Ovary (tissue), 10 donors: ENCODE measurements at places on chromosomes 2 and 18. TPM values are rescaled to one million over a fixed set of nuclear protein-coding genes. Genes with fewer than 3 reads are reported as not detected.

RNU2-63P gene
- total RNA-seq = not detected

NETO1 gene
- total RNA-seq = 2.0 TPM

SPTBN1 gene
- total RNA-seq = 255 TPM

FZD7 gene
- total RNA-seq = 30.5 TPM

NOP58 gene
- total RNA-seq = 55.5 TPM

TMEM198 gene
- total RNA-seq = 5.8 TPM

CCDC74B gene
- total RNA-seq = 6.8 TPM

- no peak for DNase-seq
These were observed 199.4 kb upstream of the REV1 start for GRCh38 chr2:99689145-99689742.

- DNase-seq = no peak
These were observed 83.4 kb upstream of the B3GNT7 start for GRCh38 chr2:231312066-231312465.

- DNase-seq = no peak
These were observed 634 bp downstream of the MTIF2 start for GRCh38 chr2:55268288-55268906.

DNA sequence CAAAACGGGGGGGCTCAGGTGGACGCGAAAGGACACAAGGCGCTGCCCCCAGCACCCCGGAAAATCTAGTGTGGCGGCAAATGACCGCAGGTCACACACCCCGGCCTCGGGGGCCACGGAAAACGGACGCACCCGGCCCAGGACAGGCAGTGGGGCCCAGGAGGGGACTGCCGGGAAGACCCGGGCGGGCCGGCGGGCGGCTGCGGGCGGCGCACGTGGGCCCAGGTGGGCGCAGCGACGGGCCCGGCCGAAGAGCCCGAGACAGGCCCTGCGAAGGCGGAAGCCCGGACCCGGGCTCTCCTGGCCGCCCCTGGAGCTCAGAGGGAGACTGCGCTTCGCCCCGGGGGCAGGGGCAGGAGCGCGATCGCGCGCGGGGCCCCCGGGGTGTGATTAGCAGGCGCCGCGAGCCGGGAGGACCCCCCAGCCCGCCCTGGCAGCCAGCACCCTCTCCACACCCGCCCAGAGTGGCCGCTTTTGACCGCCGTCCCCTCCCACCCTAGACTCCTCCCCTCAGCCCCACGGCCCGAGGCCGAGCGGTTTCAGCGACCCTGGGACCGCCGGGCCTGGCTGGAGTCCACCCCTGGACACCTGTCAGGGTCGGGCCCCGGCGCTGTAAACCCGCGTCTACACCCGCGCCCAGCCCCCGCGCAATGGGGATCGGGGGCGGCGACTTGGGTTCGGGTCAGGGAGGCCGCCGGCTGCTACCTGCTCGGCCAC lies 773 bp downstream of the MBP start:
- DNase-seq = peak; percentile 79

DNA sequence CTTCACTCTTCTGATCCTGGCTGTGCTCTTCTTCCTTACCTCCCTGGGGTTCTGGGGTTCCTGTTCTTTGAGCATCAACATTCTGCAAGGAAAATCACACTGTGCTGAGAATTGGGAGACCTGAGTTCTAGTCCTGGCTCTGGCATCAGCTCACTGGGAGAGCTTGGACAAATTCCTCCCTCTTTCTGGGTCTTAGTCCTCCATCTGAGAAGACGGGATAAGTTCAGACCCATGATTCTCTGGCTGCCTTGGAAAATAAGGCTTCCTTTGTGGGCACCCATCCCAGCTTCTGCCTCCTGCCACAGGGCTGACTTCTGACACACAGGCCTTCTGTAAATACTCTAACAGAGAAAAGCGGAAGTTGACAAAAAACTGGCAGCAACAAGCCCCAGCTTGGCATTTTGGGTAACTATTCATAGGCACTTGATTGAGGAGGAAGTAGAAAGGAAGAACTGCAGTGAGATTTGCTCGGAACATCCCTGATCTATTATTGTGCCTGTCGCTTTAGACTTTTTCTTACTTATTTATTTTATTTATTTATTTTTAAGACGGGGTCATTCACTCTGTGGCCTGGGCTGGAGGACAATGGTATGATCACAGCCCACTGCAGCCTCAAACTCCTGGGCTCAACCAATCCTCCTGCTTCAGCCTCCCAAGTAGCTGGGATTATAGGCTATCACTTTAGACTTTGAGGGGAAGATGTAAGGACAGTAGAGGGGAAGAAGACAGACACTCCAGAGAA lies 7.9 kb downstream of the PCBP1 start:
- no peak for DNase-seq

GRCh38 chr2:173851141-173851641 lies 114.0 kb downstream of the SP3 start:
- no peak for DNase-seq

- no peak for DNase-seq
These were observed 728 bp downstream of the AUP1 start for GRCh38 chr2:74528600-74529356.

- DNase-seq = no peak
These were observed 32.0 kb downstream of the CENPO start for GRCh38 chr2:24824966-24825882.

GRCh38 chr2:12684471-12684936 lies 32.2 kb upstream of the TRIB2 start:
- no peak for DNase-seq

DNA sequence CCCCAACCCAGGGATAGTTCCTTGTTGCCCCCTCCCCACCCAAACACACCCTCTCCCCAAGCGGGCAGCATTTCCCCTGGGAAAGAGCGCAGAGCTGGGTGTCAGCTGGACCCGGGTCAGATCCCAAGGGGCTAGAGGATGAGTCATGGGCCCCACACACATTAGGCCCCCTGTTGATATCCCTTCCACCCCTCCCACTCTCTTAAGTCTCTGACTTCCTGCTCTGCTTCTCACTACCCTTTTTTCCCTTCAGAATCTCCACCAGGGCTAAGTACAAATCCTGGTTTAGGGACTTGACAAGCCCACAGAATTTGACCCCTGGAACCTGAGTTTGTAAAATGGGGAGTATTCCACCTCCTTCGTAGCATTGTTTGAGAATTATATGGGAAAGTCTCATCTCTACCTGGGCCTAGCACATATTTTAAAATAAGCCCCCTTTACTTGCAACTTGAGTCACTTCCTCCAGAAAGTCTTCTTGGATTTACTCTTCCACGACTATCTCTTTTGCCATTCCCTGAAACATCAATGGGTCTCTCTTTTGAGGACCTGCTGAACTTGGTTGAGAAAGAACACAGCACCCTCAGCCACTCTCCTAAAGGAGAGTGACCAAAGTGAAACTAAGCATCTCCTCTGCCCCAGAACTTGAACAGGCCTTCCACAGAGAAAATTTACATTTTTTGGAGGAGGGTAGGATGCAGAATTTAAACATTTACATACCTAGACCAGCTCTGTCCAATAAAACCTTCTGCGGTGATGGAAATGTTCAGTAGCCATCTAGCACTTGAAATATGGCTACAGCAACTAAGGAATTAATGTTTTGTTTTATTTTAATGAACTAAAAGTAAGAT lies 4.7 kb downstream of the RTKN start:
- no peak for DNase-seq

GRCh38 chr2:12637754-12638153 lies 79.0 kb upstream of the TRIB2 start:
- no peak for DNase-seq

GRCh38 chr18:70732188-70732587 lies 443.3 kb downstream of the SOCS6 start:
- DNase-seq = no peak

- DNase-seq = no peak
These were observed 49.1 kb downstream of the POMC start for GRCh38 chr2:25119263-25119662.

DNA sequence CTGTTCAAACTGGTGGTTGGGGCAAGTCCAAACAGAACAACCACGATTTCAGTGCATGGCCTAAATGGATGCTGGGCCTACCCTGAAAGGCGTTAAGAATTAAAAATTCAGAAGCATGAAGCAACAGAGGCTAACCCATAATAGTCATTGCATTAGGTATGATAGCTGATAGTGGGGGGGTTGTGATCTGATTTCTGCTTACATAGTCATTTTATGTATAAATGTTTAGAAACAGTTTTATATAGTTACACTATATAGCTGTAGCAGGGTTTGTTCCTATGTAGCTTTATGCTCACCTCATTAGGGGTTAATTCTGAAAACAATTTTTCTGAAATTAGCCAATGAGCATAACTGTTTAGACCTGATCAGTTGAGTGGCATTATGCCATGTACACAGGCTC lies 9.6 kb downstream of the TAF1B start:
- no peak for DNase-seq

DNA sequence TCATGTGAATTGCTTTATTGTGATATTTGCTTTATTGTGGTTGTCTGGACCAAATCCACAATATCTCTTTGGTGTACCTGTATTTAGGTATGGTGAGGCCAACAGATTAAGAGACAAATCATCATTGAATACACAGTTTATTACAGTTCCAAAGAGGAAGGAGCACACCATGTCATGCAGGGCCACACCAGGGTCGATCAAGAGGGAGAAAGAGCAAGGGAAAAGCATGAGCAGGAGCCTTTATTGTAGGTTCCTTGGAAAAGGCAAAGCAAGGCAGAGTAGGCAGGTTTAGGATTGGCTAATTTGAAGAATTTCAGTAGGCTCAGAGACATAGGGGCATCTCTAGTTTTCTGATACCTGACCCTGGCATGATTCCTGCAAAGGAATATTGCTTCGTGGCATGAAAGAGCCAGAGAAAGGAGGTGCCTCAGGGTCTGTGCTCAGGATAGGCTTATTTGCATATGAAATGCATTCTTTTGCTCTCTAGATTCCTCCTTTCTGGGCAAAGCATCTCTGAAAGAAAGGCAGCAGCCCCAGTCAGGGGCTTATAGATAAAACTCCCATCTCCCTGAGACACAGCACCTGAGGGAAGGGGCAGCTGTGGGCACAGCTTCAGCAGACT lies 214.2 kb upstream of the ERBB4 start:
- DNase-seq = no peak

DNA sequence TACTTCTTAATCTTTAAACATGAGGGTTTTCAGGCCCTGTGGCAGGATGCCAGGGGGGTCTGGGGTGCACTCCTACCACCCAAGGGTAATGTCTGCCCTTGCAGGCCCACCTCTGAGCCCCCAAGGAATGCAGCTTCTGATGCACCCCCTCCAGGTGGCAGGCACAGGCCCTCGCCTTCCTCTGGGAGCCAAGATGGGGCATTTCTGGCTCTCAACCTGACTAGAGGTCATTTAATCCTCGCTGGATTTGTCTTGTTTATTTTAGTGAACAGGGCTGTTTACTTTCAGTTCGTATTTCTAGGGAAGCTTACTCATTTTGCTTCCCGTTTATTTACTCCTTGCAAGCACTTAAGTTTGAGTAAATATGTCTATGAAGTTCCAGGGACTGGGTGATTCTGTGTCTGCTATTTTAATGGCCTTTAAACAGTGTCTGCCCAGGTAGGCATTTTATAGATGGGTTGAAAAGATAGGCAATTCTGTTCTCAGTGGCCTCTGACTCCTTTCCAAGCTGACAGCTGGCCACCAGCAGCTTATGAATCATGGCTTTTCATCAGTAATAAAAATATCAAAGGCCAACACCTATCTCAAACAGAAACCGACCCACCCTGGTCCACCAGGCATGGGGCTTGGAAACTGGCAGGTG lies 11.1 kb upstream of the DNPEP start:
- DNase-seq = no peak

DNA sequence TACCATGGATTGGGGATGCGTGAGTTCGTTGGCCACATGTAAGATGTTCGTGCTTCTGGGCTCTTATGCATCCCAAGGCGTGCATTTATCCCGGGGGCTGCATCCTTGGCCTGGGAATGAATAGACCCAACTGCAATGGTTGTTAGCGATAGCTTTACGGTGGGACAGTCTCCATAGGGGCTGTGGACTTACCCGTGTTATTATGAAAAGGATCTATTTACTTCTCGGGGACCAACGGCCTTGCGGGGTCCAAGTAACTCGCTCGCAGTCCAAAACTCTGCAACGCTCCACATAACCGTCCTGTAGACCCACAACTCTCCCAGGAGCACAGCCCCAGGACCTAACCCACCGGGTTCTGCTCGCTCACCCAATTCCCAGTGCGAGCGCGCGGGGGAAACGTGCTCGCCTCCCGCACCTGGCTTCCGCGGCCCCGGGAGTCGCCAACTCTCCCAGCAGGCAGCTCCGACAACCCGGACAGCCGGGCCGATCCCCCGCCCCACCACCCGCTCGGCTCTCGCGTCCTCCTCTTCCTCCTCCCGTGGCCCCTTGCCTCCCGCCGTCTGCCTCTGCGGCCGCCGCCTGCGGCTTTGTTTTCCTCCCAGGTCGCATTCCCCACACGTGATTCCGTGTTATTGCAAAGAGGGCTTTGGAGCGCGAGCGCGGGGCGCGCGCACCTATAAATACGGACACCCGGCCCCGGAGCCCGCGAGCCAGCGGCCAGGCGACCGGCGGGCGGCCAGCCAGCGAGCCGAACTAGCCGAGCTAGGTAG lies at the start of gene CABLES1:
CABLES1 (plus strand) TSS at position 706 of the 770 bp plus-strand sequence. CDS start 278 bp downstream, outside the sequence.
- DNase-seq = peak; percentile 62

DNA sequence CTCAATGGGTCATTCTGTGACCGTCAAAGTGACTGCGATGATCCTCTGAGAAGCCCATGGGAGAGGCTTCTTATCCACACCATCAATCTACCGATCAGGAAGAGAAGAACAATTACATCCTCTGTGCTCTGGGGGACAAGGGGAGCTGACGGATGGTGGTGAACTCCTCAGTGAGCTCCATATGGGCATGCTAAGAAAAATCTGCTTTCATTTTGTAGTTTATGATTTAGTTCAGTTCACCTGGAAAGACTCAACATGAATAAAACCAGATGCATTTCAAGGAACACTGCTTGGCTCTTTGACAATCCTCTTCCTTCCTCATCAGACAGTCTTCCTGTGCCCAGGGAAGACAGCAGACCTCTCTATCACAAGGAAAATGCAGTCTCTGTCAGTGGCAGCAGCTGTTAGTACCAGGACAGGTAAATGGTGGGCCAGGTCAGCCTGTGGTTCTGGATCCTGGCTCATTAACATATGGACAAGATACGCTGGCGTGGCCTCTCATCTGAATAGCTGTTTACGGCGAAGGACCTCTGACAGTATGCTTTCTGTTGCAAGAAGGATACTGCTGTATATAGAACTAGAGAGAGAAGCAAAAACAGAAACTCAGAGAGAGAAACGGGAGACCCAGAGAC lies 176.9 kb downstream of the BCL2 start:
- DNase-seq = no peak

DNA sequence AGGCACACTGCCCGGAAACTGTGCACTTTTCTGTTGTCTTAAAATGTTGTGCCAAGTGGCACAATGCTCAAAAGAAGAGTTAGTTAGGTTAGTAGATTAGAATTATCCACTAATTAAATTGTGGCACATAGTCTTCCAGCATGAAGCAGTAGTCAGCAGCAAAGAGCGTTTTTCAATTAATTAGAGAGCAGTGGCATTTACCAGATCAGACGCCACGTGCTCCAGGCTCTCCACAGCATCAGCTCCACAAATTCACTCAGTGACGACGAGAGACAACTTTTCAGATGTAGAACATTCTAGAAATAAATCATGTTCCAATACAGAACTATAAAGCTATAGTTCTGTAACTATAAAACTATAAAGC lies 16.4 kb upstream of the RTTN start:
- no peak for DNase-seq
